Omental fat pad (tissue), 4 donors: ENCODE measurements at places on chromosomes 7 and 10. TPM values are rescaled to one million over a fixed set of nuclear protein-coding genes. Genes with fewer than 3 reads are reported as not detected.

ZNF783 gene
- 9.7 TPM for total RNA-seq

NPSR1 gene
- total RNA-seq: not detected

PTN gene
- 15.0 TPM for total RNA-seq

CLRN3 gene
- not detected for total RNA-seq

CYP3A7 gene
- total RNA-seq: 0.60 TPM

CFAP70 gene
- 2.0 TPM for total RNA-seq

NPC1L1 gene
- 0.25 TPM for total RNA-seq
